ENCODE measurements at places on chromosomes 5 and 9.

DNA sequence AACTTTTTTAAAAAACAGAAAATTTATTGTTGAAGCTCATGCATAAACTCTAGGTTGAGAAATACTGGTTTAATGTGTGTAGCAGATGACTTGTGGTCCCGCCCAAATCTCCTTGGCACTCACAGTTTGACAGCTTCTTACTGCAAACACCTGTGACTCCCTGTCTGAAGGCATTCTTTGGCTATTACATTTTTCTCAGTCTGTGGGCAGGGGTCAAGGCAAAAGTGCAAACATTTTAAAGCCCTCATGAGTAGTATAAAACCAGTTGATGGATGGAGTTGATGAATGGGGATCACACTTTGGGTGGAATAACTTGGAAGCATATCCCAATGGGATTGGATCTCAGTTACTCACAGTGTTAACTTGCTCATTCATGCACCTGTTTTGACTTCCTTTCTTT lies 1007.0 kb upstream of the NUDT12 start:
- H3K27ac ChIP-seq, result no peak overlapping the region
- no peak overlapping the region for H3K4me3 ChIP-seq
- no peaks in the 10 kb centered on the region for H3K4me1 ChIP-seq
- no peaks in the 10 kb centered on the region for H3K27me3 ChIP-seq
- no peaks in the 10 kb centered on the region for H3K36me3 ChIP-seq

DNA sequence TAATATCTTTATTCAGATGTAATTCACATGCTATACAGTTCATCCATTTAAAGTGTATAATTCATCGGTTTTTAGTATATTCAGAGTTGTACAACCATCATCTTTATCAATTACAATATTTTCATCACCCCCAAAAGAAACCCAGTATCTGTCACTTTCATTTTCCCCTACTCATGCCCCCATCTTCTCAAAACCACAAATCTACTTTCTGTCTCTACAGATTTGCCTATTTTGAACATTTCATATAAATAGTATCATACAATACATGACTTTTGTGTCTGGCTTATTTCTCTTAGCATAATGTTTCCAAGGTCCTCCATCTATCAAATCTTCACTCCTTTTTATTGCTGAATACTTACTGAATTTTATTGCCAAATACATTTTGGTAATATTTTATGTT lies 305.1 kb upstream of the SGCD start:
- H3K4me1 ChIP-seq, result peaks cover 1% of the 10 kb centered on the region
- no peak overlapping the region for H3K4me3 ChIP-seq
- no peak overlapping the region for H3K27ac ChIP-seq
- DNase-seq, result no peak
- H3K27me3 ChIP-seq, result no peaks in the 10 kb centered on the region
- no peaks in the 10 kb centered on the region for H3K36me3 ChIP-seq

DNA sequence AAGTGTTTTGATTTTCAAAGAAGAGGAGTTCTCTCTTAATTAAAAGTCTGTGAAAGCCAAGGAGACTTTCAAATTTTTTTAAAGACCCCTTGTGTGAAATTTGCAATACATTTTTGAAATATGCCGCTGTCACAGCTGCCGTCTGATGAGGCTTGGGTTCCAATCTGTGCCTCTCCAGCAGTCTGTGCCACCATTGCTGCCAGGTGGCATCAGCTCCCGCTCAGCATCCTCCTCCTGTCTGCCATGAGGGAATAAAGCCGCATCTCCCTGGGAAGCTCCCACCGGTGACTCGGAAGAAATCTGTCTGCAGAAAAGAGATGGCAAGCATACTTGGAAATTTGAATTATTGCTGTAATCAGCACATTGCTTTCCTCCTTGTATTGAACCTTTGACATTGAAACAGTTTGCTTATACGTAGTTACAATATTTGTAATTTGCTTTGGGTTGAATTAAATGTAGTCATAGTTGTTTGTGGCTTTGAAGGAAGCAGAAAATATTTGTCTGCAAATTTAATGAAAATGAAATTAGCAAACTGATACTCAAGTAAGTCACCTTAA lies 145.7 kb upstream of the SNX2 start:
- no peaks in the 10 kb centered on the region for H3K36me3 ChIP-seq
- H3K4me1 ChIP-seq, result no peaks in the 10 kb centered on the region
- H3K4me3 ChIP-seq, result no peak overlapping the region
- H3K27ac ChIP-seq, result no peak overlapping the region
- no peak for DNase-seq
- H3K27me3 ChIP-seq, result no peaks in the 10 kb centered on the region

- no peak for DNase-seq
- no peaks in the 10 kb centered on the region for H3K36me3 ChIP-seq
- H3K27me3 ChIP-seq, result no peaks in the 10 kb centered on the region
- H3K27ac ChIP-seq, result no peak overlapping the region
Measured at GRCh38 chr5:68225911-68226545, 10.5 kb downstream of the PIK3R1 start.

DNA sequence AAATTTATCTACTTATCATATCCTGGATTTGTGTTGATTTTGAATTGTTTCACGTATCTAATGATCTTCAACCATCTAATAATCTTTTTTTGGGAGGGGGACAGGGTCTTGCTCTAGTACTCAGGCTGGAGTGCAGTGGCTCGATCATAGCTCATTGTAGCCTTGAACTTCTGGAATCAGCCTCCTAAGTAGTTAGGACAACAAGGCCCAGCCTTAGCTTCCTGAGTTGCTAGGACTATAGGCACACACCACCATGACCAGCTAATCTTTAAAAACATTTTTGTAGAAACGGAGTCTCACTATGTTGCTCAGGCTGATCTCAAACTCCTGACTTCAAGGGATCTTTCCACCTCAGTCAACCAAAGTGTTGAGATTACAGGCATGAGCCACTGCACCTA lies 34.6 kb downstream of the MRPS27 start:
- no peaks in the 10 kb centered on the region for H3K4me1 ChIP-seq
- H3K4me3 ChIP-seq, result no peak overlapping the region
- H3K27ac ChIP-seq, result no peak overlapping the region
- no peak for DNase-seq

- no peak overlapping the region for H3K27ac ChIP-seq
- no peak for DNase-seq
- no peak overlapping the region for H3K4me3 ChIP-seq
Measured at GRCh38 chr5:139919308-139919707, 123.7 kb downstream of the PSD2 start.

DNA sequence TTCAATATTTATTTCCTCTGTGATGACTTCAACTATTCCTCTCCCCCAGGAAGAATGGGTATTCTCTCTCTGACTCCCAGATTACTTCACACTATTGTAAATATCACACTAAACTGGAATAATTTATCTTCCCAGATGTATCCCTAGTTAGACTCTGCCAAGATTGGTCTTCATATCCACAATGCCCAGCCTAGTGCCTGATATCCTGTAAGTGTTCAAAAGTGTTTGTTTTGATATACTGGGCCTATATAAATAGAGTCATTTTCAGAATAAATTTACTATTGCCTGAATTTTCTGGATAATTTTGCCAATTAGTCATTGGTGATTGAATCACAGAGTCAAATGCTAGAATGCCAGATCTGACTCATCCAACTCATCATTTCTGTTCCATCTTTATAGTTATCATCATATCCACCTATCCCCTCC lies 143.7 kb upstream of the TNC start:
- no peak overlapping the region for H3K4me3 ChIP-seq
- no peaks in the 10 kb centered on the region for H3K4me1 ChIP-seq
- no peak overlapping the region for H3K27ac ChIP-seq
- no peaks in the 10 kb centered on the region for H3K27me3 ChIP-seq
- no peaks in the 10 kb centered on the region for H3K36me3 ChIP-seq

DNA sequence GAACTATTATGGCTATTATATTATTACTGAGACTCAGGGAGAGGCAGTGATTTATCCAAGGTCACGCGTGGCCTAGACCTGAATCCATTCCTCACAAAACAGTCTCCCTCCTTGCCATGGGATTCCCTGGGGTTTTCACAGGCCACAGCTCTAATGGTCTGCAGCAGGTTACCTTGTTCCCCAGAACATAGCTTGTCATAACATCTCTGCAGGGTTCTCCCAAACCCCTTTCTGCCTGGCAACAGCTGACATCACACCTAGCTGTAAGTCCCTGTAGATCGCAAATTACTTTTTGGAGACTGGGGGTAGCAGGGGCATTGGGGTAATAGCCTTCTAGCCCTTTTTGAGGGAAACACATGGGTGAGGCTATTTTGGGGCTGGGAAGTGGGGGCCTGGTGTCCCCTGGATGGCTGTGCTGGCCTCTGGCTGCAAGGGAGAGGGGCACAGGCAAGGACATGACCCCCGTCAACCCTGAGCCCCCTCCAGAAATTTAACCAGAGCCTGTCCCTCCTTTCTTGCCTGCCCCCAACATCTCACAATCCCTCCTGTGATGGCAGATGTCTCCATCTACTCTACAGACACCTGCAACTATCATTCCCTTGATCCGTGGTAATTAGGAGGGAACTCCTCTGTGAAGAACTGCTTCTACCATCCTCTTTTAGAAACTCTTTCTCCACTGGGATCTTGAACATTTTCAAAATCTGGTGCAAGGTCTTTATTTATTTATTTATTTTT lies 1.3 kb downstream of the CD74 start:
- no peak overlapping the region for H3K27ac ChIP-seq
- DNase-seq, result no peak
- no peak overlapping the region for H3K4me3 ChIP-seq
- peaks cover 6% of the 10 kb centered on the region for H3K4me1 ChIP-seq
- no peaks in the 10 kb centered on the region for H3K36me3 ChIP-seq

DNA sequence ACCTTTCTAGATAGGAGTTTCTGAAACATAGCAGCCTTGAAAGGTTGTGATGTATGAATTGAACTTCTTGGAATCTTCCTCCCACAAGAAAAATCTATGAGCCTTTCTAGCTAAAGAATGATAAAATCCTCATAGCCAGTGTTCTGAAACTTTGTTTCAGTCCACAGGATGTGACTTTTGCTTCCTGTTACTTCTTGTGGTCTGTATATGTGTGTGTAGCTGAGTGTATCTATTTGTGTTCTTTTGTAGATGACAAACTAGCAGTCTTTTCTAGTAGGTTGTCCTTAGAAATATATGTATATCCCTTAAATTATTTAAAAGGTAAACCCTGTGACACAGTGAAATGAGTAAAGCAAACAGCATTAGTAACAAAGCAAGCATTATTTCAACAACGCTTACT lies 188.8 kb downstream of the MRPS30 start:
- DNase-seq, result no peak
- no peak overlapping the region for H3K4me3 ChIP-seq
- H3K27me3 ChIP-seq, result no peaks in the 10 kb centered on the region
- H3K27ac ChIP-seq, result no peak overlapping the region
- no peaks in the 10 kb centered on the region for H3K4me1 ChIP-seq
- no peaks in the 10 kb centered on the region for H3K36me3 ChIP-seq

GRCh38 chr5:36174119-36174518 lies 22.2 kb downstream of the SKP2 start:
- H3K4me3 ChIP-seq, result no peak overlapping the region
- no peaks in the 10 kb centered on the region for H3K4me1 ChIP-seq
- DNase-seq, result no peak
- no peaks in the 10 kb centered on the region for H3K27me3 ChIP-seq
- H3K36me3 ChIP-seq, result peaks cover 2% of the 10 kb centered on the region
- H3K27ac ChIP-seq, result no peak overlapping the region

GRCh38 chr5:1331861-1332405 lies 13.0 kb downstream of the CLPTM1L start:
- no peaks in the 10 kb centered on the region for H3K27me3 ChIP-seq
- H3K4me3 ChIP-seq, result no peak overlapping the region
- no peak overlapping the region for H3K27ac ChIP-seq
- DNase-seq, result no peak
- H3K4me1 ChIP-seq, result no peaks in the 10 kb centered on the region

GRCh38 chr5:56845904-56846480 lies 30.6 kb downstream of the MAP3K1 start:
- DNase-seq, result no peak
- no peak overlapping the region for H3K27ac ChIP-seq
- H3K4me3 ChIP-seq, result no peak overlapping the region
- H3K4me1 ChIP-seq, result peaks cover 2% of the 10 kb centered on the region

DNA sequence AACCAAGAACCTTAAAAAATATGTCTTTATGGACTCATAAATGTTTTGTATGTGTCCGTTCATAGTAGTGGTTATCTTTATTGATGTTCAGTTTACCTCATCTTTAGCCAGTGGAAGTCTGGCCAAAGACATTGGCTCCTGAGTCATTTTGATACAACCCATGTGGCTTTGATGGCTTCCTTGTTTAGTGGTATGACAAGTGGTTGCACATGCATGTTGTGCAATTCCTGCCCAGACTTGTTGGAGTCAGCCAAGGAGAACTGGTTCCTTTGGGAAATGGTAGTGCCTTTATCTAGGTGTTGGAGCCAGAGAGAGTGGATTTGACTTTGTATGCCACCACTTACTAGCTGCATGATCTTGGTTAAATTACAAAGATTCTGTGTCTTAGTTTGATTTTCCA lies 94.3 kb downstream of the RPS23 start:
- no peak overlapping the region for H3K27ac ChIP-seq
- no peak overlapping the region for H3K4me3 ChIP-seq
- DNase-seq, result no peak
- no peaks in the 10 kb centered on the region for H3K36me3 ChIP-seq
- H3K4me1 ChIP-seq, result no peaks in the 10 kb centered on the region

DNA sequence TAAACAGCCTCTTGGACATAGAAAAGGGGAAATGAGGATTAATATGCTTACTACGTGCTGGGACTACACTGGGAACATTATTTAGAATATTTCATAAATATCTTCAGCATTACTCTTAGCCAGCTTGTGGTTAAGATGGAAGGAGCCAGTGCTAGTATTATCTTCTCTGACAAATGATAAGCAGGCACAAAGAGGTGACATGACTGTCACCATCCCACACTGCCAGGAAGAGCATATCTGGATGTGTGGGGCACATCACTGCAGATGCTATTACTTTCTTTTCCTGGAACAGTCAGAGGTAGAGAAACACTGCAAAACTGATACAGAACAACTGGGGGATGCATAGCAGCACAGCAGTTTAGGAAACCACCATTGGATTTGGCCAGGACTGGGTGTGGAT lies 281.0 kb upstream of the TNC start:
- H3K36me3 ChIP-seq, result no peaks in the 10 kb centered on the region
- H3K4me1 ChIP-seq, result peaks cover 2% of the 10 kb centered on the region
- H3K27ac ChIP-seq, result no peak overlapping the region
- H3K27me3 ChIP-seq, result no peaks in the 10 kb centered on the region
- H3K4me3 ChIP-seq, result no peak overlapping the region

GRCh38 chr9:120366644-120367019 lies 213.3 kb downstream of the CDK5RAP2 start:
- H3K36me3 ChIP-seq, result no peaks in the 10 kb centered on the region
- H3K4me3 ChIP-seq, result no peak overlapping the region
- no peaks in the 10 kb centered on the region for H3K27me3 ChIP-seq
- no peak overlapping the region for H3K27ac ChIP-seq
- DNase-seq, result peak; percentile 41
- H3K4me1 ChIP-seq, result peaks cover 2% of the 10 kb centered on the region

- DNase-seq, result no peak
- H3K4me1 ChIP-seq, result peaks cover 2% of the 10 kb centered on the region
- peaks cover 2% of the 10 kb centered on the region for H3K27me3 ChIP-seq
- no peak overlapping the region for H3K27ac ChIP-seq
- no peaks in the 10 kb centered on the region for H3K36me3 ChIP-seq
Measured at GRCh38 chr5:144503123-144503522, 332.4 kb downstream of the KCTD16 start.
